ENCODE measurements at places on chromosomes 6 and 20.

DNA sequence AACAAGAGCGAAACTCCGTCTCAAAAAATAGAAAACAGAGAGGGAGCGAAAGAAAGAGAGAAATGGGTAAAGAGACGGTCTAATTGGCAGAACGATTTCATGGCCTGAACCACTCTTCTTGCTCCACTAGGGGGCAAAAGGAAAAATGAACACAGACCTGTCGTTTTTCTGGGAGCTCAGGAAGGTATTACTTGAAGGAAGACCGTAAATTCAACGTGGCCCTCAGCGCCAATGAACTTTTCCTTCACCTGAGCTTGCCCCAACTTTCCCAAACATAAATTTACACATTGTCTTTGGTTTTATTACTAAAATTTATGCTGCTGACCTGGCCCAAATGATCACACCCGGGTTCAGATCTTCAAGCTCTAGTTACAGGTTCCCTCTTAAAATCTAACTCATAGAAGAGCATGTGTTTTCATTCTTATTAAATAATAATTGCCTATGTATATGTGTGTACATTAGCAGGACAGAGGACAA, 67.3 kb downstream of the ATP9A start:
- no peak for DNase-seq

GRCh38 chr6:13553646-13554045, 20.8 kb upstream of the SIRT5 start:
- DNase-seq = no peak

DNA sequence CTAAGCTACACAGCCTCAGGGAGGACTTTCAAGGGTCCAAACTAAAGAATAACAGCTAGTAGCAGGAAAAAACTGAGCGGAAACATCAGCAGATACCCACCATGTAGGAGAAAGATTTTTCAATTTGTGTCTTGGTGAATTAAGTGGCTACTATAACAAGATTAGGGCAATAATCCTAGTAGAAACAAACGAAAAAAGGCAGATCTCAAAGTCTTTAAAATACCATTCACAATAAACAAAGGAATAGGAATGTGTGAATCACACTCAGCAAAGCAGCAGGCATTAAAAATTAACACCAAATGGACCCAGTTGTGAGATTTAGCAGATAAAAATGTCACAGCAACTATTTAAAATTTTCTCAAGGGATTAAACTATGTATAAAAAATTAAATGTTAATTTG, 761.2 kb downstream of the TENT5A start:
- DNase-seq = no peak

DNA sequence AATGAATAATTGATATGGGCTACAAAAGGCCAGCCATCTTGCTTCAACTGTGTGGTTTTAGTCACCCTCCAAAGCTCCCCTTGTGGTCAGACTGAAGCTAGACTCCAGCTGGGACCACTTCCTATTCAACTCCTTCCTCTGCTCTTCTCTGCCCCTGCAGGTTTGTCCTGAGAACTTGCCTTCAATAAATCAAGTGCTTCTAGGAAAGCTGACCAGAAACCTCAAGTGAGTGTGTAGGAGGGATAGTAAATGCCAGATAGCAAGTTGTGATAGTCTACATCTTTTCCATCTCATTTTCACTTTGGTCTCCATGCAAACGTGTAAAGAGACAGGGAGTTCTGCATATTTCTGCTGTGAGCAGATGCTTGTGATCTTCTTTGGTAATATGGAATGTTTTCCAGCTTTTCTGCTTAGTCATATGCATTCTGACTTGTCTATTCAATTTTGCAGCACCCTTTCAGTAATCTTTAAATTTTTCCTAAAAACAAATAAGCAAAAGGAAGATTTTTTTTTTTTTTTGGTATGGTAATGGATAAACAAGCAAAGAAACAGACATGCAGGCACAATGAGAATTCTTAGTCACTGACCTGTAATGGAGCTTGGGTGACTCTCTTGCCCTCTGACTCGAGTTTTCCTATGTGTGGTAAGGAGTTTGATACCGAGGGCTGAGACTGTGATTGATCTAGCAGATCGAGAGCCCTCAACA, 201.3 kb upstream of the BTBD3 start:
- DNase-seq = no peak

- no peak for DNase-seq
These were observed 362.2 kb downstream of the C6orf118 start for GRCh38 chr6:164947164-164947563.

GRCh38 chr6:153172815-153173214, 41.7 kb upstream of the RGS17 start:
- no peak for DNase-seq

GRCh38 chr20:62191781-62192559, 9.1 kb downstream of the MTG2 start:
- DNase-seq = no peak

GRCh38 chr6:141401851-141402250, 730.9 kb upstream of the GJE1 start:
- no peak for DNase-seq

- no peak for DNase-seq
These were observed 214.3 kb upstream of the PLN start for GRCh38 chr6:118333772-118334171.

GRCh38 chr20:55579802-55580201, 425.5 kb downstream of the CBLN4 start:
- DNase-seq = no peak

DNA sequence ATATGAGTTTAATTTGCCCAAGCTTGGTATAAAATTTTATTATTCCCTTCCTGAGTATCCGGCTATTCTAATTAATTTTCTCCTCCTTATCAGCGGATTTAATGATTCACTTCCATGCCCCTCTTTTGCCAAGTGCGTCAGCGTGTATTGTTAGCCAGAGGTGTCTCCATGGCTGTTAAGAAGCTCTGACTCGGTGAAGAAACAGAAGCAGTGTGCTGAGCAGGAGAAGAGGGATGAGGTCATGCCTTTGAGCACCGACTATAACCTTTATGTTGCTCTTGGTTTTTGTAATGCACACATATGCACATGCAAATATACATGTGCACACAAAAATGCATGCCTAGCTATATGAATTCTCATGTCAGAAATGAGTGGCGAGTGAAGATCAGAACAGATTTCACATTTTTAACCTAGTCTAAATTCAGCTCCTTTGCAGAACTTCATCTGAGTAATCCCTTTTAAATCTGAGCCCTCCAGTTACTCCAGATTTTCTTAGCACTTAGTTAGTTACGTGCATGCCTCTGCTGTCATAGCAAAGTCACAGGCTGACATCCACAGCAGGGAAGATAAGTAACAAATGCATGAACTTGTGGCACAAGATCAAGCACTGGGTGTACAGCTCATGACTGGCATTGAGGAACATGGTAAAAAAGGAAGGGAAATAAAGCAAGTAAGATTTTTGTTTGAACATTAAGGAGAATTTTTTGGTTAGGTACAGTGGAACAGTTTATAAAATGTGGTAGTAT, 24.3 kb downstream of the HTR1E start:
- no peak for DNase-seq

DNA sequence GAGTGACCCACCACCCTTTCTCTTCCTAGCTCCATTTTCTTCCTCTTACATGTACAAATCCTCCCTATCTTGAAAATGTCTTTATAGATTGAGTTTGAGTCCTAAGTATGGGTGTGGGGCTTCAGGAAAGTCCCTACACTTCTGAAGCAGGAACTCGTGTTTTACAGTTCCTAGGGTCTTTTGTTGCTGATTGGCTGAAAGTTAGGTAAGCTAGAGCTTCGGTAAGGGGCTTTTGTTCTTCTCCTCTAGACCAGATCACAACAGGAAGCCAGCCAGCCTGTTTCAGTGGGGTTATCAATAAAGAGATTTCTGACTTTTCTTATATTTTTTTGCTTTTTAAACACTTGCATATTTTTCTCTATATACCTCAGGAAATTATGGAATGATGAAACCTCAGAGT, 51.3 kb downstream of the CNR1 start:
- no peak for DNase-seq
